Uterus (tissue), 4 donors: ENCODE measurements at places on chromosomes 7 and 10.

DNA sequence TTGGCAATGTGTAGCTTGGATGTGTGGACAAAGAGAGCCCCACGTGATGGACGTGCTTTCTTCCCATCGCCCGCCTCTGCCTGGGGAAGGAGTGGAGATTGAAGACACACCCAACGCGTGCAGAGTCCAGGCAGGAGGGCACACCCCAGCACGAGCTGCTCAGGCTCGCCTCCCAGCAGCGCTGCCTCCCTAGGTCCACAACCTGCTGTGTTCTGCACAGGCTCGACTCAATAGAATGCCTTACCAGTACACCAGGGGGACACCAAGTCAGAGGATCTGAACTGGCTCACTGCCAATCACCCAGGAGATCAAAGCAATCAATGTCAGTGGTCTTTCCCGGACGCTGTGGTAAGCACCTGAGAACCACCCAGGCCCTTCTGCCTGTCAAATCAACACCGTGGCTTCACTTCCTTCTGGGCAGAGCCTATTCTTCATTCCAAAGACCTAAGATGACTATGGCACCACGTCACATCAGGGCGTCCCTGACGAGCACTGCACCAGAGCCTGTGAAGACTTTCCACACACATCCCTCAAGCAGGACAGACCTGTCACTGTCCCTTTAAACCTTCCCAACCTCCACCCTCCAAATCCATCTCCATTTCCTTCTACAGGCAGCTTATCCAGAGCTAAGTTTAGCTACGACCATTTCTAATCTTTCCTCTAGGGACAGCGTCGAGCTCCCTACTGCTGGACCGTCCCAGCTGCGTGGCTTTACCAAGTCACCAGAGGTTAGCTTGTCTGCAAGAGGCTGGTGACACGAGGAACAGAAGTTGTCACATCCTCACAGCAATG is 72.3 kb downstream of the AMZ1 start:
- DNase-seq, result peak; percentile 62

- DNase-seq, result no peak
Measured at GRCh38 chr10:99403674-99404073, 26.8 kb downstream of the GOT1 start.

DNA sequence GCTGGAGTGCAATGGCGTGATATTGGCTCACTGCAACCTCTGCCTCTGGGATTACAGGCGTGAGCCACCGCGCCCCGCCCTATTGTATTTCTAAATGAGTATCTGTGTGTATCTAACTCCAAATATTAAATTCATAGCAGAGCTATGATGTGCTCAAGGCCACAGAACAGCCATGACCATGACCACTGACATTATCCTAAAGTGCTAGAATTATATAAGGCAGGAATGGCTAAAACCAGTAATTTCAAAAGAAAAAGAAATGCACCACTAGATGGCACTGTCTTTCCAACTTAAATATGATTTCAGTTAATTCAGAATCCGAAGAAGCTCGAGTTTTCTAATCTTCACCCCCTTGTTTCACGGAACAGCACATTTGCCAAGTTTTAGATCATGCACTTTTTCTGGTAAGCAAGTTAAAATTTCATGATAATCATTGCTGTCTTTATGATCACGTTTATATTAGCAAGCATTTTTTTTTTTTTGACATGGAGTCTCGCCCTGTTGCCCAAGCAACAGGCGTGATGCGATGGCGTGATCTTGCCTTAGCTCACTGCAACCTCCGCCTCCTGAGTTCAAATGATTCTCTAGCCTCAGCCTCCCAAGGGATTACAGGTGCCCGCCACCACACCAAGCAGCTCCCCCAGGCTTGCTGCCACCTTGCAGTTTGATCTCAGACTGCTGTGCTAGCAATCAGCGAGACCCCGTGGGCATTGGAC is 65.3 kb downstream of the OR13A1 start:
- DNase-seq, result no peak

- DNase-seq, result peak; percentile 49
Measured at GRCh38 chr10:80154978-80155695, 22.6 kb downstream of the PLAC9 start.

DNA sequence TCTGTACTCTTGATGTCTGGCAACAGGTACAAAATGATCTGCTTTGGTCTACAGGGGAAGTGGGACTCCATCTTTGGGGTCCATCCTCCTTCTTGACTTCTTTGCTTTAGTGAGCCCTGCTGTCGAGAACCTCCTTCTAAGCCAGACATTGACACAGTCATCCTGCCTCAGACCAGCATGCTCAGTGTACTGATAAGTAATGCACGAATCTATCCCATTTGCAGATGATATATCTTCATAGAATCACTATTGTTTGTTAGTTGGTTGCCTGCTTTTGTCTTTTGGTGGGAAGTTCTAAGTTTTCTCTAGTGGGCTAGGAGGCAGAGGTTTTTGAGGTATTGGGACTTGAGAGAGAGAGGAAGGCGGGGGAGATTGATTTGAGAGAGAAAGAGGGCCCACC is 8.9 kb downstream of the H2BK1 start:
- DNase-seq, result no peak

DNA sequence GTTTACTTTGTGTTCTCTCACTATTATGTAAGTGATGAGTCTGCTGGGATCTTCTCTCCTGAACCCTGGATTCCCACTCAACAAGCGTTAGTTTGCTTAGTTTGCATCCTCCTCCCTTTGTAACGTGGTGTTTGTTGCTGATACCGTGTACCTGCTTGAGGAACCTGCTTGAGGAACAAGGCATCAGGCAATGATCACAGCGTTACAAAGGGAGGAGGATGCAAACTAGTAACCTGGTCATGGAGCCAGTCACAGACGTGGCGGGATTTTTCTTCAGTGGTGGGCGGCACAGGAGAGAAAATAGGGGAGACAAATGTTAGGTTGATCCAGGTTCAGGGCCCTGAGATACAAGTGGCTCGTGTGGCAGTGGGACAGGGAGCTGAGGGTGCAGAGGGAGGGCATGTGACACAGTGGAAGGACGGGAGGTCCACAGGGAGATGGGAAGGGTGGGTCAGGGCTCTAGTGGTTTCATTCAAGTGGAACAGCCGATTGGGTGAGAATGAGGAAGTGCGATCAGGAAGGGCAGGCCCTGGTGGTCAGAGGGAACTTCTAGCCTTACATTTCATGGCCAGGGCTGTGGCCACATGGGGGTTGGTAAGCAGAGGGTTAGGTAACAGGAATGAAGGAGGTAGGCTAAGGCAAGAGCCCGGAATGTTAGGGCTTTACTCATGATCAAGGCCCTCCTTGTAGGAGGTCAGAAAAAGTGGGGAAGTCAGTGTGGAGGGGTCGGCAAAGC is 38.0 kb downstream of the SNX10 start:
- DNase-seq, result no peak

DNA sequence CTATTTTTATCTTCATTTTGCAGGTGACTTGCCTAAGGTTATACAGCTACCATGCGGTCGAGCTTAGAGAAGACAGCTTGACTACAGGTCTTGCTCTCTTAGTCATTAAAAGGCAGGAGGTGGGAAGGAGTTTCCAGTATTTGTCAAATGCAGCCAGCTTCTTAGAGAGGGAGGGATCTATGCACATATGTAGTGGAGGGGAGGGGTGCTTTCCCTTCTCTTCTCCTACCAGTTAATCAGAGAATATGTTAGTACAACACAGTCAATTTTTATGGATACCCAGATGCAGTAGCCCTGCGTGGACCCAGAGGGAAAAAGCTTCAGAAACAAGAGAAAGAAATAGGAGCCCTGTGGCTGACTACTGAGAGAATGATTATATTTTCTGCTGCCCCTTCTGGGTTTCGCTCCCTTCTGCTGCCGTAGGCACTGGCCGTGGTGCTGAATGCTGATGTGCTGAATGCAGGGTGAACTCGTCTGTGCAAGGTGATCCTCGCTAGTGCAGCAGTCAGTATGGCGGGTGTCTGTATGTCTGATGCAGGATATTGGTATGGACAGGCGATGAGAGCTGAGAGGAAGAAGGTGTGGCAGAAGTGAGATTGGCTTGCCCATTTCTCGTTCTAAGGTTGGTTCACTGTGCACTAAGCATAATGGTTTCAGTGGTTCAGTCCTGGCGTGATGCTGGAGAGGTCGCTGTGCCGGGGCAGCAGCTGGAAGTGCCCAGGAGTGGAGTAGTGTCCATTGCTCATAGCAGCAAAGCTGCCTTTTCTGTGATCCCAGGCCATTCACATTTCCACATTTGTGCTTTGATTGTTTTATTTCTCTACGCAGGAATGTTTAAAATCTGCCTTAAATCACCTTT is 189.2 kb upstream of the PODXL start:
- no peak for DNase-seq

GRCh38 chr7:100476903-100477870 is 1.8 kb downstream of the TSC22D4 start:
- no peak for DNase-seq

DNA sequence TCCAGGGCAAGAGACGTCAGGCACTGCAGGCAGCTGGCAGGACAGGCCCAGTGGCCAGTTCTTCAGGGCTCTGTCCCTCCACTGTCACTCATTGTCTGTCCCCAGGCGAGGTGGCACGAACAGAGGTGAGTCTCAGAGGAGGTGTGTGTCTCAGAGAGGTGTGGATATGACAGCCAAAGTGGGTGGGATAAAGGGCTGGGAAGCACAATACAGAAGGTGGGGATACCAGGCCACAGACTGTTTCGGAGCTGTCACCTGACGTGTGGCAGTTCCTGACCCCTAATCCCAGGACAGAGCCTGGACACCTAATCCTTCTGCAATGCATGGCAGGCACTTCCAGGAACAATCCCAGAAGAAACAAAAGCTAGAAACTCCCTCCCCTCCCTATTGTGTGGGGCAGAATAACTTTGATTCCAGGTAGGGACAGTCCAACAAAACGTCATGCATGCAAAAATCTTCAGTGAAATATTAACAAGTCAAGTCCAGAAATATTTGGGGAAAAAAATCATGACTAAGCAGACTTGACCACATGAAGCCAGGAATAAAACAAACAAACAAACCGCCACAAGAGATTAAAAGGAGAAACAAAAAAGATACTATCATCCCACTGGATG is 11.6 kb downstream of the KLRG2 start:
- no peak for DNase-seq

GRCh38 chr10:36254199-36254598 is 612.1 kb upstream of the FZD8 start:
- DNase-seq, result peak; percentile 80

GRCh38 chr7:139930286-139930965 is 101.4 kb downstream of the TBXAS1 start:
- DNase-seq, result no peak

GRCh38 chr10:133309720-133310398 is 1.1 kb downstream of the ZNF511 start:
- DNase-seq, result peak; percentile 51

DNA sequence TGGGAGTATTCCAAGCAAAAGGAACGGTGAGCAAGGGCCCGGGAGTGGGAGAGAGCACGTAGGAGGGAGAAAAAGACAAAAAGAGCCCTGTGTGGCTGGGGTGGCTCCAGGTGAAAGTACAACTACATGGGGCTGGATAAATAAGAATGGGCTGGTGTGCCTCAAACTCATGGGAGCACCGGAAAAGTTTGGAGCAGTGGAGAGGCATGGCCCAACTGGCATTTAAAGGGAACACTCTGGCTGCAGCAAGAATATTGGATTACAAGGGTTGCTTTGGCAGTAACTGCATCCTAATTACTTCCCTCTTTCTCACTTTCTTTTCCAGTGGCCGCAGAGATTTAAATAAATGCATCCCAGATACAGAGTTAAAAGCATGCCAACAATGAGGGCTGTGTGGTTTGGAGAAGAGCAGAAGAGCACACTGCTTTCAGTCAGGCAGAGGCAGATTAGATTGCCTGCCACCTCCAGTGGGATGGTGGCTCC is 39.1 kb upstream of the HERPUD2 start:
- no peak for DNase-seq

DNA sequence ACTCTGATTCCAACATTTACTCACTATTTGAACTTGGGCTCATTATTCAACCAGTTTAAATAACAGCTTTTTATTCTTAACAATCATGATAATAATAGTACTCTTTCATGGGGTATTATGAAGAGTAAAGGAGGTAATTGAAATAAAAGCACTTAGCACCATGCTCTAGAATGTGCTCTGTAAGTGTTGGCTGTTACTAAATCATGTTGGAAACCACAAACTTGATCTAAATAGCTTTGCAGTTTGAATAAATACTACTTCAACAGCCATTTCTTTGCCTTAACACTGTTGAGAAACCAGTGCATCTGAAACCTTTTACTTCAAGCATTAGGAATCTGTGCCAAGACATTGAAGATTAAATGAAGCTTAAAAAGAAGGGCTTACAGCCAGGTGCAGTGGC is 7.9 kb upstream of the UPF2 start:
- no peak for DNase-seq

GRCh38 chr7:23713285-23714149 is 3.5 kb downstream of the STK31 start:
- DNase-seq, result no peak

DNA sequence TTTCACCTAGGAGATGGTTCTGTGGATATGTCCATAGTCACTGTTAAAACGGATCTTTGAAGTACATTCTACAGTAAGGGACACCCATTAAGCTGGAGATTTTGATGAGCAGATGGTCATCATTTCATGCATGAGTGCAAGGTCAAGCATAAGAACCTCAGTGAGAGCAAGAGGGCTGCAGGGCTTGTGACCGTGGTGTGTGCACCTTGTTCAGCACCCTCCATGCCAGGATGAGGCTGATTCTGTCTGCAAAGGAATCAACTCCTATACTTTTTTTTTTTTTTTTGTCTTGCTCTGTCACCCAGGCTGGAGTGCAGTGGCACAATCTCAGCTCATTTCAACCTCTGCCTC is 17.6 kb downstream of the PDSS1 start:
- DNase-seq, result no peak

DNA sequence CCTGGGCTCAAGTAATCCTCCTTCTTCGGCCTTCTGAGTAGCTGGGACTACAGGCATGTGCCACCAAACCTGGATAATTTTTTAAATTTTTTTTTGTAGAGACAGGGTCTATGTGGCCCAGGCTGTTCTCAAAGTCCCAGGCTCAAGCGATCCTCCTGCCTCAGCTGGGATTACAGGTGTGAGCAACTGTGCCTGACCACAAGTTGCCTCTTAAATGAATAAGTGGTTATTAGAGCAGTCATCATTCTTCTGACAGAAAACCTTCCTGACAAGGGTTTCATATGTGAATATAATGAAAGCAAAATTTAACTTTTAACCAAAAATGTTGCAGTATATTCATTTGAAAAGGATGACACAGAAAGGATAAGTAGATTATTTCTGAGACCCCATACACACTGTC is 532.5 kb downstream of the GRM8 start:
- DNase-seq, result no peak

DNA sequence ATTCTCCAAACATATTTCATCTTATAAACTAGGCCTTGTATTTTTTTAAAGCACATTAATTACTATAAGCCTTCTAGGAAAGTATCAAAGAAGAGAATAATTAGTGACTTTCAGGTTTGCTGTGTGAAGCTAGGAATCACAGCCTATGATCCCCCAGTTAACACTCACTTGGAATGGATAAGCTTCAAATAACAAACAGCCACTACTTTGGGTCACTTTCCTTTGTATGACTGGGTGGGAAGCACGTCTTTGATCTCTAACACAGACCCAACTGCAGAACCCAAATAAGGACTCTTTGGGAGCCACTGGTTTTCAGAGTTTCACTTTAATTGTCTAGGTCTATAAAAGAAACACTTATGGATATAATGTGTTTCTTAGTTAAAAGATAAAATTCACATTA is 769.3 kb downstream of the MAGI2 start:
- no peak for DNase-seq

- DNase-seq, result no peak
Measured at GRCh38 chr10:89644691-89644966, 413 bp downstream of the PANK1 start.
